Natural killer cell treated with Interleukin-12 subunit alpha and Interleukin-12 subunit beta and Interleukin-15 and Interleukin-18, amount 100 ng/mL, for 72 hours (primary cell): ENCODE measurements at places on chromosomes 6 and 20.

GRCh38 chr20:44024820-44025580 lies 110.3 kb downstream of the TOX2 start:
- H3K36me3 ChIP-seq = no peaks in the 10 kb centered on the region
- no peak overlapping the region for H3K27ac ChIP-seq
- H3K27me3 ChIP-seq = peaks cover 38% of the 10 kb centered on the region
- DNase-seq = no peak
- no peak overlapping the region for H3K4me3 ChIP-seq

DNA sequence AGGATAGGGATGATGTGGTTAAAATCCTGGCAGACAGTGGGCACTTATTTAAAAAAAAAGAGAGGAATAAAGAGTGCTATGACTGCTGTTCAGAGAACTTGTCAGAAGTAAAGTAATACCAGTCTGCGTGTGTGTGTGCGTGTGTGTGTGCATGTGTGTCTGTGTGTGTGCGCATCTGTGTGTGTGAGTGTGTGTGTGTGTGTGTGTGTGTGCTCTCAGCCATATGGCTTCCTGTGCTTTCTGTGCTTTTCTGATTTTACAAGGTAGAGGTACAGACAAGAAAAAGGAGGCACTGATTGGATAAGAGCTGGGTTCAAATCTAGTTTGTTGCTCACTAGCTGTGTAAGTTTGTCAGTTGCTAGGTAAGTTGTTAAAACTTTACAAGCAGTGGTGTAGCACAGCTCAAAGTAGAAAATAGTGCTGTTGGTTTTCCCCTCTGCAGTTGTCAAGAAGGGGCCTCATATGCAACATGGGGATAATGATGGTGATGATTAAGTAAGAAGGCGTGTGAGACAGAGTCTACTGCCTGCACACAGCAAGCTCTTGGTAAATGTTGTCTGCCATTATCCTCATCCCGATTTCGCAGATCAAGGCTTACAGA lies 155.3 kb upstream of the ZNF217 start:
- no peak for DNase-seq
- no peaks in the 10 kb centered on the region for H3K36me3 ChIP-seq

- H3K4me3 ChIP-seq = no peak overlapping the region
- H3K27me3 ChIP-seq = no peaks in the 10 kb centered on the region
- H3K27ac ChIP-seq = no peak overlapping the region
- H3K4me1 ChIP-seq = no peaks in the 10 kb centered on the region
- DNase-seq = no peak
Measured at GRCh38 chr6:109865968-109866367, 112.1 kb upstream of the GPR6 start.

GRCh38 chr6:71886184-71887005 lies at the start of gene RIMS1:
Gene RIMS1, plus strand, starts transcription at chr6:71886550. Its CDS starts 474 bp downstream, at chr6:71887024.
- H3K36me3 ChIP-seq = peaks cover 10% of the 10 kb centered on the region
- H3K4me1 ChIP-seq = no peaks in the 10 kb centered on the region
- peaks cover 19% of the 10 kb centered on the region for H3K27me3 ChIP-seq
- no peak within 1 kb of the TSS for H3K27ac ChIP-seq

- H3K27me3 ChIP-seq = no peaks in the 10 kb centered on the region
- peaks cover 5% of the 10 kb centered on the region for H3K36me3 ChIP-seq
- no peak overlapping the region for H3K4me3 ChIP-seq
- no peak for DNase-seq
Measured at GRCh38 chr6:37941871-37942270, 122.3 kb downstream of the ZFAND3 start.

- H3K27ac ChIP-seq = no peak overlapping the region
- no peaks in the 10 kb centered on the region for H3K27me3 ChIP-seq
- no peaks in the 10 kb centered on the region for H3K36me3 ChIP-seq
- no peak for DNase-seq
- no peak overlapping the region for H3K4me3 ChIP-seq
Measured at GRCh38 chr6:128803911-128804310, 79.0 kb upstream of the LAMA2 start.

DNA sequence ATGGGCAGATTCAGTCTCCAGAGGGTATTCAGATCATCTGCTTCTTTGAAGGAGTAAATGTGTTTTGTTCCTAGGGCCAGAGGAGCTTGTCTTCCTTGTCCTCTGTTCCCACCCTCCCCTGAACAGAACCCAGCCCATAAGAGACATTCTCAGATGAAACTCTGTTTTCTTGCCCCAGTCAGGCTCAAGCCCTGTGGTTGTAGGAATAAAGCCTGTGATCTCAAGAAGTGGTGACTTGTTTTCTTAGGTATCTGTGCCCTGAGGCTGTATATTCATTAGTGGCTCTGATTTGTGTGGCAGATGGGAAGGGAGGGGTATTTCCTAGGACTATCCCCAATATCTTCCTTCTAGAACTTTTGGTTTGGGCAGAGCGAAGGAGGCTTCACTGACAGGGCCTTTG lies 27.9 kb downstream of the GSS start:
- no peak overlapping the region for H3K4me3 ChIP-seq
- no peak for DNase-seq
- peaks cover 15% of the 10 kb centered on the region for H3K36me3 ChIP-seq
- H3K4me1 ChIP-seq = no peaks in the 10 kb centered on the region
- no peaks in the 10 kb centered on the region for H3K27me3 ChIP-seq

GRCh38 chr6:6224933-6225486 lies 95.5 kb downstream of the F13A1 start:
- no peak overlapping the region for H3K27ac ChIP-seq
- H3K36me3 ChIP-seq = no peaks in the 10 kb centered on the region
- no peaks in the 10 kb centered on the region for H3K4me1 ChIP-seq
- DNase-seq = no peak

GRCh38 chr6:119510246-119510645 lies 160.7 kb upstream of the MAN1A1 start:
- H3K36me3 ChIP-seq = no peaks in the 10 kb centered on the region
- H3K27me3 ChIP-seq = no peaks in the 10 kb centered on the region
- no peak for DNase-seq
- no peak overlapping the region for H3K27ac ChIP-seq
- no peak overlapping the region for H3K4me3 ChIP-seq
- H3K4me1 ChIP-seq = no peaks in the 10 kb centered on the region

- DNase-seq = no peak
- H3K36me3 ChIP-seq = peaks cover 14% of the 10 kb centered on the region
- no peak overlapping the region for H3K4me3 ChIP-seq
- H3K4me1 ChIP-seq = peaks cover 2% of the 10 kb centered on the region
- peaks cover 10% of the 10 kb centered on the region for H3K27me3 ChIP-seq
Measured at GRCh38 chr20:58483470-58483869, 31.7 kb downstream of the APCDD1L start.

DNA sequence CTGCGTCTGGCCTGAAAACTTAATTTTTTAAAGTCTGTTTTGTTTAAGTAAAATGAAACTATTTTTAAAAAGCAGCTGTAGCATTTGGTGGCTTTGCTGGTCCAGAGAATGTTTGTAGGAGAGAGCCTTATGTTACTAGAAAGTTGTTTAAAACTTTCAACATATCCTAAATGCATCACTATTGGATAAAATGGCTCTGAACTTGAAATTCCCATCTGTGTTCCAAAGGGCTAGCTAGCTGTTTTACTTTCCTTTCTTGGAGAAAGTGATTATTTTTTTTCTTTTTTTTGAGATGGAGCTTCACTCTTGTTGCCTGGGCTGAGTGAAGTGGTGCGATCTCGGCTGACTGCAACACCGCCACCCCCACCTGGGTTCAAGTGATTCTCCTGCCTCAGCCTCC lies 2.5 kb downstream of the SYNJ2 start:
- DNase-seq = no peak
- no peaks in the 10 kb centered on the region for H3K36me3 ChIP-seq
- no peak overlapping the region for H3K27ac ChIP-seq
- no peaks in the 10 kb centered on the region for H3K27me3 ChIP-seq
- peaks cover 28% of the 10 kb centered on the region for H3K4me1 ChIP-seq
- H3K4me3 ChIP-seq = peak overlapping the region; percentile 50

DNA sequence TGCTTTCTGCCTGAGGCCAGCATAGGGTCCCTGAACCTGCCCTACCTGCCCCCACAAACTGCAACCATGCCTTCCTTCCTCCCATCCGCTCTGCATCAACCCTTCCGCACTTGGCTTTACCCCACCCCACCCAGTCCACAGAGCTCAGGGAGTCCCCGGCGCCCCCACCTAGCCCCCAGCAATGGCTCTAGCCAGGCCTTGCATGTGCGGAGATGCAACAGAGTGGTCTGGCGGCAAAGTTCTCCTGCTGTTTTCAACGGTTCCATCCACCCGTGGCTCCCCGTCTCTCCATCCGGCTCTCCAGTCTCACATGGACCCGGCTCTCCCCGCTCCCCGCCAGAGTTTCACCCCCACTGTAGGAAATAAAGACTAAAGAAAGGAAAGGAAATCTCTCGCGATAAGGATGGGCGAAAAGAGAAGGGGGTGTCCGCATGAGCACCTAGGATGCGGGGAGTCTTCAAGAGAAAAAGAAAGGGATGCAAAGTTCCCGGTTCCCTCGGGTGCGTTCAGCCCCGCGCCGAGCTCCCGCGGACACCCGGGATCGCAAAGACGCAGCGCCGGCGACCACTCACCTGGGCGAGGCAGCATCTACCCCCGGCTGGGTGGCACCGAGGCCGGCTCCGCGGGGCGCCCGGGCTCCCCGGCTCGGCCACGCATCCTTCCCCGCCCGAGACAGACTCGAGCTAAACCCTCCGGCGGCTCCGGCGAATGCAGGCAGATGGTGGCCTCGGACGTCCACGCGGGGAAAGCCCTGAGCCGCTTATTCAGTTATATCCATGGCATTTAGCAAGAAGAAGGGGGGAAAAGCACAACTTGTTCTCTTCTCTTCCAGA lies 579 bp downstream of the LRFN2 start:
- H3K27me3 ChIP-seq = peaks cover 6% of the 10 kb centered on the region
- H3K4me1 ChIP-seq = peaks cover 29% of the 10 kb centered on the region
- H3K27ac ChIP-seq = no peak overlapping the region
- DNase-seq = no peak
- no peaks in the 10 kb centered on the region for H3K36me3 ChIP-seq

- H3K36me3 ChIP-seq = no peaks in the 10 kb centered on the region
- H3K27me3 ChIP-seq = no peaks in the 10 kb centered on the region
- no peak for DNase-seq
- H3K27ac ChIP-seq = no peak overlapping the region
- peaks cover 13% of the 10 kb centered on the region for H3K4me1 ChIP-seq
Measured at GRCh38 chr20:2521369-2522305, 12.9 kb upstream of the ZNF343 start.

DNA sequence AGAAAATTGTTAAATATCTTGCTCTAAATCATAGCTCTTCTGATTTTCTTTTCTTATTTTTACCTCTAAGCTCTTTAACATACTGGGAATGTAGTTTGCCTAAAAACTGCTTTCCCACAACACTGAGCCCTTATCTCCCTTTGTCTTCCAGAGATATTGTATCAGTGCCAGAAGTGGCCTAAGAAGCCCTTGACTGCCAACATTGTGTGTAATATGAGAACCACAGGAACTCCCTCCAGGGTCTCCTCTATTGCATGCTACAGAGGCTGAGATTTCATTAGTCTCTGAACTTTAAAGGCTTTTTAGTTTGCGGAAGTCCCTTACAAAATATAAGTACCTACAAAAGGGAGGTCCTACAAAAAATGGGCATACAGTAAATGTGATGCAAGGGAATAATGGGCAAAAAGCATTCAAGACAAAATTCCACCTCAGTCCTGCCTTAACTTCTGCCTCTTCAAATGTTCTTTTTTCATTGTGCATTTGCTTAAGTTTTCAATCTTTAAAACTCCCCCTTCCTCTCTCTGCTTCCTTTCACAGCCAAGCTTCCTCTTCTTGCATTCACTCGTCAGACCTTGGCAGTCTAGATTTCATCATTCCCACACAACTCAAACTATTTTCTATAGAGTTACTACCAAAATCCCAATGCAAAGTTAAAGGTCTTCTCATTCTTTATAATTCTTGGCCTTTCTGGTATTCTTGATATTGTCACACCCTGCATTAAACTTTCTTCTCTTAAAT lies 76.5 kb downstream of the ADGRG6 start:
- H3K27ac ChIP-seq = no peak overlapping the region
- H3K27me3 ChIP-seq = peaks cover 9% of the 10 kb centered on the region
- H3K36me3 ChIP-seq = no peaks in the 10 kb centered on the region
- no peak for DNase-seq
- no peaks in the 10 kb centered on the region for H3K4me1 ChIP-seq
